ENCODE measurements at places on chromosomes 12 and 14.

DNA sequence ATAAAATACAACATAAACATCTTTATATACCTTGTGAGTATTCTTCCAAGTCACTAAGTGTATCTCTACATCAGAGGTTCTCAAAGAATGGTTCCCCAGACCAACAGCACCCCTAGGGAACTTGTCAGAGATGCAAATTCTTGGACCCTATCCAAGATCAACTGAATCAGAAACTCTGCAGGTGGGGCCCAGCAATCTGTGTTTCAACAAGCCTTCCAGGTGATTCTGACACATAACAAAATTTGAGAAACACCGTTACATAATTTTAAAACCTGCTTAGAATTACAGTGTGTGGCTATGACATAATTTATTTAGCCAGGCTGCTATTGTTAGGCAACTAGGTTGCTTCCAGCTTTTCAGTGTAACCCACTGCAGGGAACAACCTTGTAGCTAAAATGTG lies 49.8 kb downstream of the NTN4 start:
- no peak for DNase-seq

- no peak for DNase-seq
Measured at GRCh38 chr14:65255583-65256461, 153.5 kb upstream of the MAX start.

GRCh38 chr12:26056335-26056734 lies 68.5 kb downstream of the BHLHE41 start:
- no peak for DNase-seq

- no peak for DNase-seq
Measured at GRCh38 chr12:7667125-7667524, 1.4 kb upstream of the APOBEC1 start.

DNA sequence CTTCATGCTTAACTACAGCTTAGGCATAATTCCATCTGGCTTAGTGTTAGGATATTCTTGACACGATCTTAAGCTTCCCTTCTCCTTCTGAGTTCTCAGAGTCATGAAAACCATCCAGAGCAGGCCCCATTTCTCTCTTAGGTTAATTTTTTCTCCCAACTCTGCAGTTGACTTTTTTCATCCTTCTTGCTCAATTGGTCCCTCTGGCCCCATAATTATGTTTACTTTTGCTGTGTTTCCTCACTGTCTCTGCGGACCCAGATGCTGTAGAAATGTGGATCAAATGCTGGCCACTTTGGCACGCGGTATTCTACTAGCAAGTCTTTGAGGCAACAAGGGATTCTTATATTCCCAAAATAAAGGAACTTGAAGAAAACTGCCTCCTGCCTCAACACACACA lies 9.5 kb downstream of the TMEM132C start:
- DNase-seq = no peak

GRCh38 chr12:22333713-22334409 lies 646 bp downstream of the ST8SIA1 start:
- DNase-seq = no peak

- DNase-seq = no peak
Measured at GRCh38 chr12:45726603-45727300, 2.8 kb upstream of the ARID2 start.

GRCh38 chr12:17035372-17035771 lies 429.4 kb upstream of the LMO3 start:
- DNase-seq = no peak

DNA sequence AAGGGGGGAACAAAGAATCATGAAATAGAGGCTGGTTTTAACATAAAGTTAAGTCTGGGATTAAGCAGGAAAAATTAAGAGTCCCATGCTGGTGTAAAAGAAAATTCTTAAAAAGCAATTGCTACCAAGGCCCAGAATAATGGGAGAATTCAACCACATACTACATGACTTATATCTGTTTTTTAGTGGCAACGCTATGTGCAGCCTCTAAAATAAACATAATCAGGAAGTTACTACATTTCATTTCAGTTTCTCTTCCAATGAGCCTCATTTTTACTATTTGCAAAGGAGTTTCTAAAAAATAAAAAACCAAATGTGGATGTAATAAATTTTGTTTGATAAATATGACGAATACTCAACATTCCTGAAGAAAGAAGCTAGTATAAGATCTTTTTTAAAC lies 58.1 kb downstream of the CPNE8 start:
- DNase-seq = no peak

Measured in stimulated activated CD4-positive, alpha-beta T cell treated with anti-CD3 and anti-CD28 coated beads, Interleukin-1b, Interleukin-23, amount 100 ng/mL, for 1 hour (primary cell).